ENCODE measurements at places on chromosomes 2 and 18.

GRCh38 chr2:39685126-39685525 lies 19.4 kb downstream of the TMEM178A start:
- no peak for DNase-seq

DNA sequence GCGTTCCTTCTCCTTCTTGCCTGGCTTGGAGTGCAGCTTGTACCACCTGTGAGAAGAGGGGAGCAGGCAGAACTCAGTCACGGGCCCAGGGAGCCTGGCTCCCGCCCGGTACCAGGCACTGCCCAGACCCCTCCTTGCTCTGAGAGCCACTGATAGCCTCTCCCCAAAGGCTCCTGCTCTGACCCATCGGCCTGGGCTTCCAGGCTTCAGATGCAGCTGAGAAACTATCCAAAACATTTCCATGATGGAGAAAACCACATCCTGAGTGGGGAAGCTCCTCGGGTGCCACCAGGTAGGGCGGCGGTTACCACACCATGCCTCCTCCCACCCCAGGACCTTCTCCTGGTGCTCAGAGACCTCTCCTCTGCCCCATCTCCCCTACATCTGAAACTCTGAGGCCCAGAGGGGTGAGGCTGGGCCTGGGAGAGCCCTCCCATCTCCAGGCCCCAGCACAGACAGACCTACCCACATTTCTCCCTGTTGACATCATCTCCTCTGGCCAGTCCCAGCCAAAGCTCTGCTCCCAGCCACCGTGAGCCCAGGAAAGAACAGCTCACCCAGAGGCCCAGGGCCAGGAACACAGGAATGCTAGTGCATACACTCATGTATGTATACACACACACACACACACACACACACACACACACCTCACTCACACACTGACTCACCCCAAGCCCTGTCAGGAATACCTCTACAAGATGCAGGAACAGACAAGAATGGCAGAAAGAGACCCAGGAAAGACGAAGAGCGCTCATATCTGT lies 17.9 kb upstream of the SFXN5 start:
- DNase-seq, result no peak

DNA sequence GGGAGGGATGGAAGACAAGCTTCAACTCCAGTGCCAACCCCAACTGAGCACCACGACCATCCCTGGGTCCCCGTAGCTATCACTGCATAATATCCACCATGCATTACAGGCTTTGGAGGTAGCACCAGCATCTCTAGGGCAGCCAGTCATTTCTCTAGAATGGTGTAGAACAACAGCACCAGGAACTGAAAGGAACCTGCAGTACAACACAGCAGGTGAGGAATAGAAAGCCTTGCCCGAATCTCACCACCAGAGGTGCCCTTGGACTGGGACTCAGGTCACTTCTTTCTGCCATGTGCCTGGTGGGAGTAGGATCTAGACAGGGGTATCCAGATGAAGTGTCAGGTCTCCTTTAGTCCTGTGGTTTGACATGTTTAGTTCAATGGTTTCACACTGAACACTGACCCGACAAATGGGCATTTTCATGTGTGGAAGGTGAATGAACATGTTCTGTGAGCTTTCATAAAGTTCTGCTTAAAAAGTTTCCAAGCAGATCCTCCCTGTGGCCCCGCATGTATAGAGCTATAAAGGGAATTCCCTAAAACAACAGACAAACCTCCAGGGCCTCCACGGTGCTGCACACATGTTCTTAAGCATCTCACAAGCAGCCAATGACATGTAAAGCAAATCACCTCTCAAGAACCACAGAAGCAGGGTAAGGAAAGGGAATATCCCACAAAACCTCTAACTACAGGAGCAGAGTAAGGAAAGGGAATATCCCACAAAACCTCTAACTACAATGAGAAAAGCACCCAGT lies 208.3 kb downstream of the AFF3 start:
- DNase-seq, result no peak

DNA sequence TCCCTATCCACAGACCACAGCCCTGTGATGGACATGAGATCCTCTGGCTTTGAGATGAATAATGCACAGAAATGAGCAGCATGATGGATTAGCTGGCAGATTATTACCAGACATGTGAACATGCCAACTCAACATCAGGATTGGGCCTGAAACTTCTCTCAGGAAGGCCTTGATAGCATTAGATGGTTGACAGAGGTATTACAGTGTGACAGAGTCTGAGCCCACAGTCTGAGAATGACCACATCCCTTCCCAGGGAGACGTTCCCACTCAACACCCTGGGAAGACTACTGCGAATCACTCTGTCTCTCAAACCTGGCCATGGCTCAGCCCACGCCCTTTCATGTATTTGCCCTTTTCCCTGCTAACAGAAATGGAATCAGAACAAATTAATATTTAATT lies 66.9 kb downstream of the BCL11A start:
- no peak for DNase-seq

- no peak for DNase-seq
Measured at GRCh38 chr2:207156451-207157161, 9.1 kb downstream of the KLF7 start.

DNA sequence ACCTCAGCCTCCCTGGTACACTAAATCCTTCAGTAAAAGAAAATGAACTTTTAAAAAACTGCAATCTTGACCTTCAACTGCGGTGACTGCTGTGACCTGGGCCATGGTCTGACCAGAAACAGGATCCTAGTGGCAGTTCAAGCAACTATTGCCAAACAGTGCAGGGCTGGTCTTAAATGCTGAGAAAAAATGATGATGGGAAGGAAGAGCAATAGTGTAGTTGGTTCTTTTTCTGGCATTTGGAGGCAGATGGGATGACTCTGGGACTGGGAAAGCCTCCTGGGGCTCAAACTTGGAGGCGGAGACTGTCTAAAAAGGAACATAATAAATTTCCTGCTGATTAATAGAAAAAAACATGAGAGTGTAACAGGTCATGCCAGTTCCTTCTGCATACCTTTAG lies 45.4 kb downstream of the CHN1 start:
- no peak for DNase-seq

Measured in SK-N-MC (cell line).